ENCODE measurements at places on chromosomes 2 and 18.

GRCh38 chr2:25332571-25332970, 9.2 kb downstream of the DNMT3A start:
- no peak for DNase-seq

- no peak for DNase-seq
Measured at GRCh38 chr18:21205695-21206094, 36.3 kb upstream of the GREB1L start.

GRCh38 chr2:162475661-162476060, 131.7 kb downstream of the GCA start:
- no peak for DNase-seq

DNA sequence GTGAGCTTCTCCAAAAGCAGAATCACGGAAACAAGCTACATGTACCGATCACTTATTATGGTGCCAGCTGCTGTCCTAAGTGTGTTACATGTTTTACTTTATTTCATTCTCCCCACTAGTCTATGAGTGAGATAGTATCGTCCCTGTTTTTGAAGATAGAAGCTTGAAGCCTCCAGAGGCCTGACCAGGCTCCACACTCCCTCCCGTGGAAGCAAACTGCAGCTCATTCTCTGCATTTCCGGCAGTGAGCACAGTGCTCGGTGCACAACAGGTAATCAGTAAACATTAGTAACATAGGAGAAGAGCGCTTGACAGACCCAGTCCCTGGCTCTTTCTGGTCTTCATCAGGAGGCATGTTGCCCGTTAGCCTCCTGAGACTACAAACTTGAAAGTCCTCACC, 72.9 kb downstream of the ZBTB7C start:
- no peak for DNase-seq

GRCh38 chr2:29218071-29218470, 102.9 kb downstream of the CLIP4 start:
- DNase-seq, result no peak

- no peak for DNase-seq
Measured at GRCh38 chr18:55844382-55844781, 256.4 kb upstream of the TCF4 start.

DNA sequence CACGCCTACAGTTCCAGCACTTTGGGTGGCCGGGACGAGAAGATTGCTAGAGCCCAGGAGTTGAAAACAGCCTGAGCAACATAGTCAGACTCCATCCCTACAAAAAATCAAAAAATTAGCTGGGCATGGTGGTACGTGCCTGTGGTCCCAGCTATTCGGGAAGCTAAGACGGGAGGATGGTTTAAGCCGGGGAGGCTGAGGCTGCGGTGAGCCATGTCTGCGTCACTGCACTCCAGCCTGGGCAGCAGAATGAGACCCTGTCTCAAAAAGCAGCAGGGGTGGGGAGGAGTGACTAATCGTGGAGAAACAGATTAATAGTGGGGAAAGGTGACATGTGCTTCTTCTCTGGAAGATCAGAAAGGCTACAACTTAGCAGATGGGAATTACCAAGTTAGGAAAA, 58.1 kb upstream of the GPC1 start:
- DNase-seq, result no peak

GRCh38 chr2:207180741-207181140, 15.0 kb upstream of the KLF7 start:
- no peak for DNase-seq

DNA sequence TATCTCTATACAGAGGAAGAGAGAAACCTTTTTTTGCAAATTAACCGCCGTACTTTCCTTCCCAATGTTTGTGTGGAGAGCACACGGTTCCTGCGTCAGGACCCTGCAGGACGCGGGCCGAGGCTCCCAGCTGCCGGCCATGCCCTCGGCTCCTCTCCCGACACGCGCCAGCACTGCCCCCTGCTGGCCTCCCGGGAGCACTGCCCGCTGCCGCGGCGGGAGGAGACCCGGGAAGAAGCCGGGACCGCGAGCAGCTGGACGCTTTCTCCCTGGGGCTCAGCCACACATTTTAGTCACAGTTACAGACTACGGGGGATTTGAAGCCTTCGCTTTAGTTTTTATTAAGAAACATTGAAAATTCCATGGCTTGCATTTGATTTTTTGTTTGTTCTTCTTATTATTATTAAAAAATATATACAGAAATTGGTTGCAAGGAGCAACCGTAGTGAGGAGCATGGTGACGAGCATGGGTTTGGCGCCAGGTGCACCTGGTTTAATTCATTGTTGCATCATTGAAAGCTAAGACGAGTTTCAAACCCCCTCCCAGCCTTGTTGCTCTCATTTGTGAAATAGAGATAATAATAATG, 401.2 kb downstream of the GALR1 start:
- DNase-seq, result no peak

- no peak for DNase-seq
Measured at GRCh38 chr2:118970396-118971135, 28.6 kb downstream of the MARCO start.

DNA sequence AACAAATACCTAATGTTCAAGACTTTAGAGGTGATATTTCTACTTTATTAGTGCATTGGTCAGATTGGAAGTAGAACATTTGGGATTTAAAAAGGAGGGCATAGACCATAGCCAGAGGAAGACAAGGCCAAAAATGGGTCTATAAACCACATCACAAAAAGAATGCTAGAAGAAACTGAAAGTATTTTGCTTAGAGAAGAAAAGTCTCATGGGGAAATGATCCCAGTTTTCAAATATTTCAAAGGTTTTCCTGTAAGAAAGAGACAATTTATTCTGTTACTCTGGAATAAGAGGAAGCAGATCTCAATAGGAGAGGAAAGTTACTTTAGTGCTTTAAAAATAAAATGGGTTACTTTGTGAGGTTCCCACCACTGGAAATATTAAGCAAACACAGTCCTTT, 341.4 kb downstream of the TNS1 start:
- DNase-seq, result no peak

DNA sequence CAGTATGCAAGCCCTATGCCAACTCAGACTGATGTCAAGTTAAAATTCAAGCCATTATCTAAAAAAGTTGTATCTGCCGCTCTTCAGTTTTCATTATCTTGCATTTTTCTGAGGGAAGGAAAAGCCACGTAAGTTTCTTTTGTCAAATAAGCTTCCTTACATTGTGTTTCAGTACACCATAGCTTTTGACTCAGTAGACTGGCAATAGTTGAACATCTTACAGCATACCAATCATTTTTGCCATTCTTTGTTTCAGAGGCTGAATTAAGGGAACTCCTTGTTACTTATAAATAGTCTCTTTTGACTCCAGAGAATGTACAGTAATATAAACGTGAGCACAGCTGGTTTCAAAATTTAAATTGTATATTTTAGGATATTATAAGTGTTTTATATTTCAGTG, 120.6 kb downstream of the EHBP1 start:
- no peak for DNase-seq

DNA sequence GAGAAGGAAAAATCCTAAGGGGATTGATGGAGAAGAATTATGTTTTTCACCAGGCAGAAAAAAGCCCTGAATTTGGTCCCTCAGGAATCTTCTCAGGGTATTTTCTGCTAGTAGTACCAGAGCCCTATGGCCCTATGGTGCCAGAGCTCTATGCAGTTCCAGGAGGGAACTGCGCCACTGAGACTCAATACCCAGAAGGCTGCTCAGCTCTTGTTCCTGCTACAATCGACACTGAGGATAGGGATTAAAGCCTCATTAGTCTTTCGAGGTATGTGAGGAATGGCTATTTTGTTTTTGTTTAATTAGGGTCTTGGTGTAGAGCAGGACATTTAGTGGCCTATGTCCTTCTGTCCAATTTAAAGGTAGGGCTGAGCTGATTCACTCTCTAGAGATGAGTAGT, 21.7 kb upstream of the PPP3R1 start:
- no peak for DNase-seq

GRCh38 chr18:26335156-26335555, 108.9 kb downstream of the TAF4B start:
- no peak for DNase-seq

DNA sequence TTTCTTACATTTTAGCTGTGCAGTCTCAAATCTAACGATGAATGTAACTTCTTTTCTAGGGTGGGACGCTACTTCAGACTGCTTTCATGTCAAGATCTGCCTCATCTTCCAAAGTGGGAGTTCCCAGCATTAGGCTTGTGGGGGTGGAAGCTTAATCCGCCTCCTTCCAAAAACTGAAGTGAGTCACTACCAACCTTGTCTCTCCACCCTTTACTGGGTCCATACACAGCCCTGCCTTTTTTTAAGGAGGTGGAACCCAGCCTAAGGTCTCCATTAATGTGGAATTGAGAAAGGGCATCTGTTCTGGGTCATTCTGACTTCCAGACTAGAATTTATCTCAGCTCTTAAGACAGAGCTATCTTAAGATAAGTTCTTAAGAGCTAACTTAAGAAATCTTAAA, 42.0 kb upstream of the NFE2L2 start:
- DNase-seq, result no peak

GRCh38 chr2:161965994-161966393, 108.0 kb downstream of the DPP4 start:
- no peak for DNase-seq

DNA sequence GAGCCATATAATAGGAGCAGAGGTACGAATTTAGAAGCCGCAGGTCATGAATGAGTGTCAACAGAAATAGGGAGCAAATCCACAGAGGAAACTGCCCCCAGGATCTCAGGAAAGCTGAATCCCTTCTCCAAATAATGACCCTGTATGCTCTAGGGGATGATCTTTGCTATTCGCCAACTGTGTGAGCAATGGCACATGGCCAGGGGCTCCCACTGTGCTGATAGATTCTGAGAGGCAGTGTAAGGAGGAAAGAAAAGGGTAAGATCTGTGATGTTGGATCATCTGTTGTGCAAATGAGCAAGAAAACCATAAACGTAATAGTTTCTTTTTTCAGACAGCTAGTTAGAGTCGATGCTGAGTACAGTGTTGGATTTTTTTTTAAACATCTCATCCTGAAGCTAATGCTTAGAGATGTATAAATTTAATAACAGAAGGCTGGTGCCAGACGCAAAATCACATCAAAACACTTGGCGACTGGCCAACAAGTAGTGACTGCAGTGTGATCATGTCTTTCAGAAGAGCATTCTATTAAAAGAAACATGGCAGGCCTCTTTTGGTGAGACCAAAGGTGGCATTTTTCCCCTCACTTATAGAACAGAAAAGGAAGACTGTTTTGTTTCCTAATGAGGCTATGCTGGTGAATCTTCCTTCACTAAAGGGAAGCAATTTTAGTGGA, 77.4 kb downstream of the ABCA12 start:
- no peak for DNase-seq

GRCh38 chr2:232511336-232511890, 8.8 kb upstream of the PRSS56 start:
- no peak for DNase-seq

DNA sequence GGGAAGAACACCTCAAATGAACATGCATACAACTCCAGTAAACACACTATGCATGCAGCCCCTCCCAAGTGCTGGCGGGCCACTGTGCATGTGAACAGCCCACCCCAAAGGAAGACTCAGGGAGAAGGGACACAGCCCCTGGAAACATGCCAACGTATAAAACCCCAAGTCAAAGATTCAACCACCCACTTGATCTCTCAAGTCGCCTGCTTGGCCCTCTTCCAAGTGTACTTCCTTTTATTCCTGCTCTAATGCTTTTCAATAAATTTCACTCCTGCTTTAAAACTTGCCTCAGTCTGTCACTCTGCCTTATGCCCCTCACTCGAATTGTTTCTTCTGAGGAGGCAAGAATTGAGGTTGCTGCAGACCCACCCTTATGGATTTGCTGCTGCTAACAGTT, 139.1 kb downstream of the C1D start:
- no peak for DNase-seq

DNA sequence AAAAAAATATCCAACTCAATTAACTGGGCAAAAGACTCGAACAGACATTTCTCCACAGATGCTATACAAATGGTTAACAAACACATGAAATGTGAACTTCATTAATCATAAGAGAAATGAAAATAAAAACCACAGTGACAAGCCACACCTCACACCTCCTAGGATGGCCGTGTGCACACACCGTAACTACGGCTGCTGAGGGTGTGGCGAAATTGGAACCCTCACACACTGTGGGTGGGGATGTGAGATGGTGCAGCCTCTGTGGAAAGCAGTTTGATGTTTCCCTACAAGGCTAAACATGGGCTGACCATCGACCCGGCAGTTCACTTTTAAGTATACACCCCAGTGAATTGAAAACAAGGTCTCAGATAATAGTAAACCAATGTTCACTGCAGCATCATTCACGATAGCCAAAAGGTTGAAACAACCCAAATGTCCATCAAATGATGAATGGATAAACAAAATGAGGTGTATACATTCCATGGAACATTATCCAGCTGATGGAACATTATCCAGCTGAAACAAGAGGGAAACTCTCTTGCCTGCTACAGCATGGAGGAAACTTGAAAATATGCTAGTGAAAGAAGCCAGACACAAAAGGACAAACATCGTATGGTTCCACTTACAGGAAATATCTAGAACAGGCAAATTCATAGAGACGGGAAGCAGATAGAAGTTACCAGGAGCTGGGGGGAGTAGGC, 32.2 kb downstream of the ZAP70 start:
- no peak for DNase-seq
